ENCODE measurements at places on chromosomes 1 and 21.

GRCh38 chr1:209585672-209586071 is 2.2 kb downstream of the CAMK1G start:
- DNase-seq, result no peak

DNA sequence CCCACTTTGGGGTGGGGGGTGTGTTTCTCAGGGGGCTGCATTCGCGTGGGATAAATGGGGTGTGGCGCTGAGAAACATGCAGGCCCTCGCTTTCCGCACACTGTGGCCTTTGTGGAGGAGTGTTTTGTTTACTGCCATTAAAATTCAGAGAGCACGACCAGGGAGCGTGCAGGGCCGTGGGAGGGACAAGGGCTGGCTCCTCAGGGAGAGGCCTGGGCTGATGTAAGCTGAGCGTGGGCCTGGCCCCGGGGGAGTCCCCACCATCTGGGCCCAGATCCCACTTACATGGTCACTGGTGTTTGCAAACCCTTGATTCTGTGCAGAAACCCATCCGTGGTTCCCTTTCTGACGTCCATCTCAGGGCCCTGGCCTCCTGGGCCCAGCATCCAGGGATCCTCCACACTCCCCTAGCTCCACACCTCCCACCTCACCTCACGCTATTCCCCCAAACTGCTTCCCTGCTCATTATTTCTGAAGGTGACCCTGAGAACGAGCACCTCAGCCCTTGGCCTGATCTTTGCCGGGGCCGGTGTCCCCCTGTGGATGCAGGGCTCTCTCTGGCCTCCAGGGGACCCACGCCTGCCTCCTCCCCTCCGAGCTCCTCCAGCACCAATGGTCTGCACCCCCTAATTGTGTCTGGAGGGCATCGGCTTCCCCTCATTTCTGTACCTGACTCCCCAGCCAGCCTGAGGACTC is 92.5 kb upstream of the SIM2 start:
- no peak for DNase-seq

- DNase-seq, result peak; percentile 36
Measured at GRCh38 chr1:33298623-33299277, 22.1 kb downstream of the A3GALT2 start.

DNA sequence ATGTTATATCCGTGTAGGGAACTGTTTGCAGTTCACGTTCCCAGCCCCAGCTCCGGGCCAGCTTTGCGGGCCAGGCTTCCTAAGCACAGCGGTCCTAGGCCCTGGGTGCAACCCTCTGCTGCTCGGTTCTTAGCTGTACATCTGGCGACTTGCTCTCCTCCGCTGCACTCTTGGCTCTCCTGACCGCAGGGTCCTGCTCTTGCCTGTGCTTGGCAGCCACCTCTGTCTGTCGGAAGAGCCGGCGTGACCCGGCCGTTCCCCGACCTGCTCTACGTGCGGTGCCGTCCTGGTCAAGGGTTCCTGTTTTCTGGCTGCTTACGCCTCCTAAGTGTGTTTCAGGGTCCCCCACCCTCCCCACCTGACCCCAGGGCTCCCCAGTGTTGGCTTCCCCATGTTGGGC is 36.7 kb downstream of the FAAP20 start:
- no peak for DNase-seq

DNA sequence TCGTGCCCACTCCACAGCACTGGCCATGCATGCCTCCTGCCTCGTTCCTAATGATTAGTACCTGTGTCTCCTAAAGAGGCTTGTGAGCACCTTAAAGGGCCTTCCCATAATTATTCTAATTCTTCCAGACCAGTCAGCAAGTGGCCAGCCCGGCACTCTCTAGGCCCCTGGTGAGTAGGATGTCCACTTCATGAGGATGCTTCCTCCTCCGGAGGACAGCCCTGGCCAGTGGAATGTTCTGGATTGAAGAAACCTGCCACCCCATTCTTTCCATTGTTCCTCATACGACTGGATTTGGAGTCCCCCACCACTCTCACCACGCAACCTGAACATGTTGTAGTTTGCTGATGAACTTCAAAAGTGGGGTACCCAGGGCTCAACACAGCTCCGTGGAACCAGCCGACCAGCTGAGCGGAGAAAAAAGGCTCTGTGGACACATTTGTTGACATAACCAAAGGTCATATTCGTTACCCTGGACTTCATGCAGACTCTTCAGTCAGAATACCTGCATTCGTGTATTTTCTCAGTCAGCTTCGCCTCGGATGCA is 46.7 kb upstream of the LBR start:
- DNase-seq, result no peak

DNA sequence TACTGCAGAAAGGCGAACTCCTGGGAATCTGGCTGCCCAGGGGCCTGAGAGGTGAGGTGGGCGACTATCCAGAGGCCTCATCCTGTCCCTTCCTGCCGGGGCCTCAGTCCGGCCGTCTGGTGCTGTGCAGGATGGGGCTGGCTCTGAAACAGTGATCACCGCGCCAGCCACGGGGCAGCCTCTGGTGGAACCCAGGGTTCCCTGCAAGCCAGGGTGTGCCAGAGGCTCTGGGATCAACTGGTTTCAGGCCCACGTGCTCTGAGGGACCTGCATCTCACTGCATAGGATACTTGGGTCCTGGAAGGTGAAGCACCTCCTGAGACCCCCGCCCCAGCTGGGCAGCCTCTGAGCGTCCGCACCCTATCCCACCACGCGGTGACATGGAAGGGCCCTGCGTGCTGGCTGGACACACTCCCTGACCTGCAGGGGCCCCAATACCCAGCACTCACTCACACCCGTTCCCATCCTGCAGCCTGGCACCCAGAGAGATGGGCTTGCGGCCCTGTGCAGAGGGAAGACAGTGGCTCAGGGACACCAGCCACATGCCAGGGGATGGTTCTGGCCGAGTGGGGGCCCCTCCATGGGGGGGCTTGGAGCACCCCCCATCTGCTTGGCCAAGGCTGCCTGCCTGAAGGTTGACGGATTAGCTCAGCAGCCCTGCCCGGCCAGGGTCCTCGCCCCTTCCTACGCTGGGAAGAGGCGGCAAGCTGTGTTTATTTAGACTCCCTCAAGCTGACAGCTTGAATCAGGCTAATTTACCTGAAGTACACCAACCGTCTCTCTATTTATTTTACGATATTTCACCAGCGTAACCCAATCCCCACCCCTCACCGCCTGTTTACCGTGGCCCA is 64.3 kb upstream of the TTC34 start:
- DNase-seq, result no peak

DNA sequence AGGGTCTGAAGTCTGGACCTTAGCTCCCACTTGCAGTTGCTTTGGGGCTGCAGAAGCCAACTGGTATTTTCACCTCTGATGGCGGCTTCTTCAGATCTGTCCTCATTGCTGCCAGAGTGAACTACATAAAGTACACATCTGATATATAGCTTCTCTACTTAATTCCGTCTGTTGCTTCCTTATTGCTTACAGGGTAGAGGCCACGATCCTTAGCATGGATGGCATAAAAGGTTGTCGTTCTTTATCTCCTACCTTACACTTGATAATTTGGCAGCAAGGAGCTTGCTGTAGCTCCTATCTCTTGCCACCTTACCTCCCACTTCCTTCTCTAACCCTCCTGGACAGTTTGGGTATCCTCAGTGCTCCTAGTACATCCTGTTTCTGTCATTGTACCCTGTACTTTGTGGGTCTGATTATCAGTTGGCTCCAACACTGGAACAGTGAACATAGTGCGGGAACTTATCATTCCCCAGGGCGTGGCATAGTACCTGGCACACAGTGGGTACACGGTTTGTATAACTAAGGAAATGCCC is 30.9 kb upstream of the NBL1 start:
- DNase-seq, result no peak

DNA sequence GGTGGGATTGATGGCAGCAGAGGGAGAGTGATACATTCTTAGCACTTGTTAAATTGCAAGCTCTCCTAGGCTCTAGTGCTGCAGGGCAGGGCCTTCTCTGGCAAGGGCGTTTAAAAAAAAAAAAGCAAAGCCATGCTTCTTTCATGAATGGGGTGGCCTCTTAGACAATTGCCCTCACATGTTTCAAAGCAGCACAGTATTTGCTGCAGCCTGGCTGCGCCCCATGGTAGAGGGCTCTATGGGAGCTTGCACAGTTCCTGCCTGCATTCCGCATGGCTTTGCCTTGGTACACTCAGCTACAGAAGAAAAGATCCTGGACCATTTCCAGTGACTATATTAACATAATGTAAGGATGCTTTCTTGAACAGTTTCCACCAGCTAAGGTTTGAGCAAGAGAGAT is 267.2 kb downstream of the ZNF648 start:
- no peak for DNase-seq

GRCh38 chr1:7630378-7630777 is 140.7 kb upstream of the VAMP3 start:
- DNase-seq, result no peak

- DNase-seq, result peak; percentile 22
Measured at GRCh38 chr1:58781541-58782177, 2.2 kb downstream of the JUN start.

GRCh38 chr1:34743775-34744174 is 11.1 kb upstream of the GJB5 start:
- no peak for DNase-seq

DNA sequence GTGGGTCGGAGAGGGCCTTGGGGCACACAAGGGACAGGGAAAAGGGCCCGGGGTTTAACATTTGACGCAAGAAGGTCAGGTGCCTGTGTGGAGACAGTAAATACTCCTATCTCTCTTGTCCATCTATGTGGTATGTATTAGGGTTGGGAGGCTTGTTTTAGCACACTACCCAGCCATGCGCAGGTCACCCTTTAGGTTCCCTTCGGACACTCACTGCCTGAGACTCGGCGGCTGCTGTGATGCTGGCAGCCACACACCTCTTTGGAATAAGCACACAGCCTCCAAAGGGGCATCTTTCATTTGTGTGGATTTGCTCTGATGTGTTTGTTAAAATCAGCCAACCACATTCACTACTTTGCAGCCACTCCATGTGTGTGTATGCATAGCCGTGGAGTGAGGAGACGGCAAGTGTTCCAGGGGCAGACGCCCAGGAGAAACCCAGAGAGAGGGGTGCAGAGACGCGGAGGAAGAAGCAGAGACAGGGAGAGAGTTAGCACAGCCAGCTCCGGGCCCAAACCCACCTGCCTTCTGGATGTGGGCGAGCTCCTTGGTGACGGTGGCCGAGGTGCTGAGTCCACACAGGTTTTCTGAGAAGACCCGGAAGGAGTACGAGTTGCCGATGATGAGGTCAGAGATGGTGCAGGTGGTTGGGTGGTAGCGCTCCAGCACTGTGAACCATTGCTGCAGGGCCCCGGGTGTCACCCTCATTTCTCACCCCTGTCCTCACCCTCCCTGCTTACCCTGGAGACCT is 5.7 kb downstream of the MYBPH start:
- no peak for DNase-seq
